ENCODE measurements at places on chromosomes 11 and 22.

- DNase-seq, result peak; percentile 86
Measured at GRCh38 chr22:27686534-27686933, 115.0 kb downstream of the MN1 start.

GRCh38 chr22:39592081-39593065, 21.8 kb downstream of the CACNA1I start:
- DNase-seq, result no peak

GRCh38 chr11:22343032-22343324, 4.8 kb downstream of the SLC17A6 start:
- DNase-seq, result no peak

GRCh38 chr22:39808081-39808480, 85.5 kb downstream of the ENTHD1 start:
- peak; percentile 32 for DNase-seq

DNA sequence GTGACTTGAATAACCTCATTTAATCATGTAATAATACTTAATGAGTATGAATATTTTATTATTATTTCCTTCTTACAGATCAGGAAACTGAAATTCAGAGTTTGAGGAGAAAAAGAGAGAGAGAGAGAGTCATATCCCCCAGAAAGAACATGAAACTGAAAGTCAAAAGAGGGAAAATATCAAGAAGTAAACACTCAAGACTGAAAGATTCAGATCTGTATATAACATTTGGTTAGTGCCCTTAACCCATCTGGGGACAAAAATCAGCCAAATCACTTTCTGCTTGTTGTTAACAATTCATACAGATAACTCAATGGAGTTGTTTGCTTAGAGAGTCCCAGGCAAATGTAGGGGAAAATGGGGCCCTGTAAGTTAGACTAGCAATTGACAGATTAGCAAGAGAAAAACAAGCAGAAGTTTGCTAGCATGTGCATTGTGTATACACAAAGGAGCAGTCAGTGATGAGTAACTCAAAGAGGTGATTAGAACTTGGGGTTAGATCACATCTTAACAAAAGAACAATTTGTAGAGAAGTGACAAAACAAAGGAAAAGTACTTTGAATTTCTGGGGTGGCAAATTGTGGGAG, 25.9 kb upstream of the MMP13 start:
- DNase-seq, result no peak

DNA sequence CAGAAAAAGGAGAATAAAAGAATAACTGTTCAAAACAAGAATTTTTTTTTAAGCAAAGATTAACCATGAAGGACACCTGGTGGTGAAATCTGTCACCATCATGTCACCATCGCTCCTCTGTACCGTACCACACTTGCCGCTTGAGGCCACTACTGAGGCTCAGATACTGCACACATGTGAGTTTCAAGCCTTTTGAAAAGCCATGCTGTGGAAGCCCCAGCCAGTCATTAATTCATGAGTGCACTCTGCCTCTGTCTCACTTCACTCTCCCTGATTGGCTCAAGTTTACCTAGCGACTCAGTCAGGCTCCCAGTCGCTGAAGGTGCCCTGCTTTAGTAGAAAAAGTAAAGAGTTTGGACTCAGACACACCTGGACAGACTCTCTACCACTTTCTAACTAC, 6.6 kb upstream of the MS4A12 start:
- DNase-seq, result no peak

DNA sequence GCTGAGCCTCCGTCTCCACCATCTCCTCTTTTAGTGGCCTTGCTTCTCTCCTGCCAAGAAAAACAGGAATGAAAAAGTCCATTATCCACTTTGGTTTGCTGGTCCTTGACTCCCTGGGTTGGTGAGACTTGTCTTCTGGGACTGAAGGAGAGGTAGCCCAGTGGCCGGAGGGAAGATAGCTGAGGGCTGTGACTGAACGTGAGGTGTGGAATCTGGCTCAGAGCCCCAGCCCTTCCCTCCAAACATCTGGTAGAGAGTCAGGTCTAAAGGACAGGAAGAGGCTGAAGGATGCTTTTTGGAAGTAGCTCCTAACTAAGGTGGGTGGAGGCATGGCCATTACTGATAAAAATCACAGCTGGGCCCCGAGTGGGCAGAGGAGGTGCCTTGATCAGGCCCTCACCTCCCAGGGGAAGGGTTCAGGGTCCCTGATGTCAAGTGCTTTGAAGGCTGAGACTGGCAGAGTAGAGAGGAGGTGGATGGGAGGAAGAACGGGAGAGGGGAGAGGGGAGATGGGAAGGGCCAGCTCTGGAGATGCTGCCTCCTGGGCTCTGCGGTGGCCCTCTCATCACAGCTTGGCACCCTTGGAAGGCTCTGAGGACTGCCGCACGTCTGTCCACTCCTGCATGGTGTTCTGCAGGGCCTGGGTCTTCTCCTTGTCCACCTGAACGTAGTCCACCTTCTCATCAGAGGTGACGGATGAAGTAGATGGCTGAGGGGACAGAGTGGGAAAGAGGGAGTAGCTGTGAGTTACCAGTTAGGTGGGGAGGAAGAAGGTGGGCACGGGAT, 30.2 kb downstream of the USP35 start:
- no peak for DNase-seq

GRCh38 chr11:46010100-46010499, 87.6 kb downstream of the LARGE2 start:
- DNase-seq, result no peak

DNA sequence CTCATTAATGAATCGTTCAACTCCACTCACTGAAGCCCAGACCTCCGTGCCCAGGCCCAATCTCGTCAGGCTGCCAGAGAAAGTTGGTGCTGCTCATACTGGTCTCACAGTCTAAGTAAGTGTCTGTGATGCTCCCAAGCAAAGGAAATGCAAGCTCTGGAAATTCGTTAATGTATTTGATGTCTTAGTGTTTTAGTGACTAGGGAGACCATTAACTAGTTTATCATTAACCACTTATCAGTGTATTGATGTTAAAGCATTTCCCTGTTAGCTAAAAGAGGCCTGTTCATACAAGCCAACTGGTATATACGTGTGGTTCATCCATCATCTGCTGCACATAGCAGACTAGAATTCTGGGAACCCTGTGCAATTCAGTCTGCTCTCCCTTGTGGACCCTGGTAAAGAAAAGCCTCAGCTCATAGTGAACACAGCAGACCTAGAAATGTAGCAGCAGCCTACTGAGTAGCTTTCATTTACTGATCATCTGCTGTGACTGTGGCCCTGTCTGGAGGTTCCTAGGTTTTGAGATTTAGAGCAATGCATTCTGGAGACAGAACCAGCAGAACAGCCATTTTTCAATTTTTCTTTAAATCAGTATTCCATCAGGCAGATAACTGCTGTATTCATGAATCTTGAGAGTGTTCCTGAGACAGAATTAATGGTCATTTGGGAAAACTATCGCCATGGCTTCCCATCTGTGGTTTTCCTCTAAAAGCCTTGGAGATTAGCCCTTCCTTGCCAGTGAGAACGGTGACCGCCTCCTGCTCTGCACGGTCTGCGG, 15.7 kb upstream of the AIFM3 start:
- no peak for DNase-seq

DNA sequence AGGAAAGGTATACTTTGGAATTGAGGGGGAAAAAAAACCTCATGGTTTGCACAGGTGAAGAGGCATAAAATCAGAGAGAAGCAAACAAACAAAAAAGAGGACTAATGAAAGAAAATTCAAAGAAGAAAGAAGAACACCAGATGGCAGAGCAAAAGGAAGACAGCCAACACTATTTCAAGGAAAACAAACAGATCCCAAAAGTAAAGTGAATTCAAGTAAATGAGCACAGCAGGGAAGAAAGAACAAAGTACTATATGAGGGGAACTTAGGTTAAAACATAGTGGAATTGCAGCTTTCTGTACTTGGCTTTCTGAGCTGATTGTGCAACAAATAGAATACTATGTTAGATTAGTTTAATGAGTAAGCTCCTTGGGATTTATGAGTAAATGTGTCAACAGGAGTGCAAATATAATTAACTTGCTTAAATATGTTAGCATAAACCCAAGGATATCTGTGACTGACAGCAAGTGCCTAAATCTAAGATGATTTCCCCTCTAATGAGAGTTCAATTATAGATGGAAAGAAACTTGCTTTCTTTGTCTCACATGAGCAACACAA, 404.6 kb upstream of the CNTN5 start:
- no peak for DNase-seq

DNA sequence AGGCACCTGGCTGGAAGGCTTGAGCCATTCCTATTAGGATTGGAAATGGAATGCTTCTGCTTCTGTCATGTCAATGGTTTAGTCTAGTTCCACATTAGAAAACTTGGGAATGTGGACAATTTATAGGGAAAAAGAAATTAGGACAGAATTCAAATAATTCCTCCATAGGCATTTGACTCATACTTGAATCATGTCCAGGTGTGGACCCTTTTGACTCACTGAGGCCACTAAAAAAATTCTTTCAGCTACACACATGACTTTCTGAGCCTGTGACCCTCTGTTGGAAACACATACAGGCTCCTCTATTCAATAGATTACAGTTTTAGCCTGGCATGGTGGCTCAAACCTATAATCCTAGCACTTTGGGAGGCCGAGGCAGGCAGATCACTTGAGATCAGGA, 100.5 kb downstream of the RASSF10 start:
- DNase-seq, result no peak

GRCh38 chr11:116715383-116715782, 57.4 kb downstream of the BUD13 start:
- DNase-seq, result no peak

GRCh38 chr11:58127350-58127749, 2.0 kb upstream of the OR9I1 start:
- DNase-seq, result no peak

- DNase-seq, result no peak
Measured at GRCh38 chr11:93659841-93660240, 1.6 kb upstream of the CEP295 start.

GRCh38 chr11:36235750-36236149, 53.5 kb downstream of the COMMD9 start:
- DNase-seq, result no peak

DNA sequence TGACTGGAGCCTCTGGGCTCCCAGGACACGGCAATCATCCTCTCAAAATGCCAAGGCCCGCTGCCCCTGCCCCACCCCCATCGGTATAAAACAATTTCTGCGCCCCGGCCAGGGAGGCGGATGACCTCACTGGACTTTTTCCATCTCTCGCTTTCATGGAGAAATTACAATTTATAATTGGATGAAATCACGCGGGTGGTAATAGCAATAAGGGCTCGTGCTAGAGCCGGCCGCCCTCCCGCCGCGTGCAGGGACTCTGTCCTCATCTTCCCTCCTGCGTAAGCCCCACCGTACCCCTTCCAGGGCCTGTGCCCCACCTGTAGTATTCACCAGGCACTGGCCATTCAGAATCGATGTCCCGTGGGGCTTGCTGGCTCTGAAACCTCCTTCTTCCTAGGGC, 64.5 kb downstream of the MACROD1 start:
- DNase-seq, result no peak

GRCh38 chr22:23117891-23118646, 23.7 kb downstream of the RSPH14 start:
- no peak for DNase-seq

DNA sequence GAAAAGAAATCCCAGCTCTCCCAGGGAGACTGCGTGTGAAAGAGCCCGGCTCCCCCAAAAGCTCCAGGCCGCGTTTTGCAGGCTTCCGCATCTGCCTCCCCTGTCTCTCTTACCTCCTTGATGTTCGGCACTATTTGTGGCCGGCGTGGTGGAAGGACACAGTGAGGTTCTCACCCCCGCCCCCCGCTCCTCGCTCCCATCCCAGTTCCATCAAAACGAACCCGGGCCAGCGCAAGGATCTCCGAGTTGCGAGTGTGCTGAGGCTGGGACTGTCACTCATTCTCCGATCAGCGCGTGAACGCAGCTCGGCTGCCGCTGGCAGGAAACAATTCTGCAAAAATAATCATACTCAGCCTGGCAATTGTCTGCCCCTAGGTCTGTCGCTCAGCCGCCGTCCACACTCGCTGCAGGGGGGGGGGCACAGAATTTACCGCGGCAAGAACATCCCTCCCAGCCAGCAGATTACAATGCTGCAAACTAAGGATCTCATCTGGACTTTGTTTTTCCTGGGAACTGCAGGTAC, at the start of gene NCAM1:
Gene NCAM1 (plus strand): TSS at position 275 of the 523 bp plus-strand sequence.
- DNase-seq, result peak; percentile 89

GRCh38 chr11:8786933-8787332, 104.3 kb downstream of the RPL27A start:
- no peak for DNase-seq

GRCh38 chr22:49663311-49663711, 164.4 kb downstream of the BRD1 start:
- peak; percentile 18 for DNase-seq

DNA sequence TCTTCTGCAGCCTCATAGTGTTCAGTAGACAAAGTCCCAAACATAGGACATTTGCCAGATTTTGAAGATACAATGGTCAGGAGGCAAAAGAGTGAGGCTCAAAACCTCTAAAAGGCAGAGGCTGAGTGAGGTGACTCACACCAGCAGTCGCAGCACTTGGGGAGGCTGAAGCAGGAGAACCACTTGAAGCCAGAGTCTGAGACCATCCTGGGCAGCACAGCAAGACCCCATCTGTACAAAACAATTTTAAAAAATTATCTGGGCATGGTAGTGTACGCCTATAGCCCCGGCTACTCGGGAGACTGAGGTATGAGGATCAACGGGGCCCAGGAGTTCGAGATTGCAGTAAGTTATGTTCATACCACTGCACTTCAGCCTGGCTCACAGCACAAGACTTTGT, 14.2 kb upstream of the ZFTA start:
- no peak for DNase-seq

DNA sequence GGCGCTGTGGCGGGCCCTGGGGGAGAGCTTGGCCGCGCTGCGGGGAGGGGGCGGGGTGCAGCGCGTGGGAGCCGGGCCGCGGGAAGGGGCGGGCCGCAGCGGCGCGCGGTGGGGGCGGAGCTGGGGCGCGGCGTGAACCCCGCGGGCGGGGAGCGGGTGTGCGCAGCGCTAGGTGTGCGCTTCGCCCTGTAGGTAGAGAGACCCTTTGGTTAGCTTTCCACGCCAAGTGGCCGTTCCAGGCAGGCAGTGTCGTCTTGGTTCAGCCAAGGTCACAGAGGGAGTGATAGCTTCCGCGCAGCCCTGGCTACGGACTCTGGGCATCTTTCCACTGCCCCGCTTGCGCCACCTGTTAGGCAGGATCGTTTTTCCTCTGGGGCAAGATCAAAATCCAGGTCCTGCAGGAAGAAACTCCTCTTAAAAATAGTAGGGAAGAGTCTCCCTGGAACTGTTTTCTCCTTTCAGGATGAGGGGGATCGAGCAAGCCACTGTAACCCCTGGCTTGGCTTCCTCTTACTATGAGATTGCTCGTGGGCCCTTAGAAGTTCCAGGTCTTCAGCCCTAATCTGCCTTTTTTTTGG, 434 bp downstream of the BANF1 start:
- DNase-seq, result no peak

DNA sequence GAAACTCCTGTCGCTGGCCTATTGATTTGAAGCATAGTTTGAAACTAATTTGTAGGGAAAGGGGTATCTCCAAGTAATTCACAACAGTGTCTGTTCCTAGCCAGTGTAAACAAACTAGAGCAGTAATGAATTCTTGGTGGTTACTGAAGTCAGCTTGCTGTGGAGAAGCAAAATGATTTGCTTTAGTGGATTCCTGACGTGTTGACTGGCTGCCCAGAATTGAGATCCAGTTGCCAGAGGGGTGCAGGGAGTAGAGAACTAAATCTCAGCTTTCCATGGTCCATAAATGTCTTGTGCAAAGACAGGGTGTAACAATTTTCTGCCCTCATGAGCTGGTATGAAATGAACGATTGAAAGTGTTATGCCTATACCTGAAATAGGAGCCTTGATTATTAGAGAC, 382.5 kb upstream of the KIRREL3 start:
- no peak for DNase-seq
